ENCODE measurements at places on chromosomes 3 and 15.

DNA sequence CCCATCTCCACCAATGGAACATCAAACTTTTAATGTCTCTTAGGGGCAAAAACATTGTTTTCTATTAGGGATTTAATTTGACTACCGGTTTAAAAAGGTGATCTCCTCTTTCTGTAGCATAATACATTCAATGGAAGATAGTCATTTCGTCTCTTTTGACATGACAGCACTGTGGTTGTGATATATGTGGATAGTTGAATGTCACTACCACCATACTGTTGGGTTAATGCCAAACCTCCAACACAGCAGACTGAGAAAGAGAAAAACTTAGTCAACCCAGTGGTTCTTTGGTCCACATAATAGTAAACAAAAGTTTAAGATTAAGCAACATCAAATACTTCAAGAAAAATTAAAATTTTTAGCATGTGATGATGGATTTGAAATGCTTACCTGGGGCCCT lies 530.4 kb downstream of the AGBL1 start:
- DNase-seq: no peak

DNA sequence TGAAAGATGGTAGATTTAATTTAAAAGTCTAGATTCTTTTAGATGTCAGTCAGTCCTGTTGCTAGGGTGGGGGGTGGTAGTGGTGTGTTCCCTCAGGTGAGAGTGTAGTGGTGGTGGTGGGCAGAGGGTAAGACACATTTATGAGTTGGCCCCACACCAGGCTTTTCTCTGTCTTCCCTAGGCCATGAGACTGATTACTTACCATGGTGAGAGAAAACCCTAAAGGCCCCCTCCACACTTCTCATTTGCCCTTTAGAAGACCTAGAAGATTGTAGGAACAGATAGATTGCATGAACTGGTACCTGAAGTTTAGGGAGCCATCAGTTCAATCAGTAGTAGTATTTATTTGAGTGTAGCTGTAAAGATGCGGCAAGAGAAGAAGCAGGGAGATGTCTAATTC lies 20.9 kb downstream of the FNDC3B start:
- no peak for DNase-seq

GRCh38 chr3:186021673-186022362 lies 84.0 kb upstream of the TRA2B start:
- no peak for DNase-seq

GRCh38 chr3:14481646-14482036 lies 58.5 kb downstream of the GRIP2 start:
- no peak for DNase-seq

DNA sequence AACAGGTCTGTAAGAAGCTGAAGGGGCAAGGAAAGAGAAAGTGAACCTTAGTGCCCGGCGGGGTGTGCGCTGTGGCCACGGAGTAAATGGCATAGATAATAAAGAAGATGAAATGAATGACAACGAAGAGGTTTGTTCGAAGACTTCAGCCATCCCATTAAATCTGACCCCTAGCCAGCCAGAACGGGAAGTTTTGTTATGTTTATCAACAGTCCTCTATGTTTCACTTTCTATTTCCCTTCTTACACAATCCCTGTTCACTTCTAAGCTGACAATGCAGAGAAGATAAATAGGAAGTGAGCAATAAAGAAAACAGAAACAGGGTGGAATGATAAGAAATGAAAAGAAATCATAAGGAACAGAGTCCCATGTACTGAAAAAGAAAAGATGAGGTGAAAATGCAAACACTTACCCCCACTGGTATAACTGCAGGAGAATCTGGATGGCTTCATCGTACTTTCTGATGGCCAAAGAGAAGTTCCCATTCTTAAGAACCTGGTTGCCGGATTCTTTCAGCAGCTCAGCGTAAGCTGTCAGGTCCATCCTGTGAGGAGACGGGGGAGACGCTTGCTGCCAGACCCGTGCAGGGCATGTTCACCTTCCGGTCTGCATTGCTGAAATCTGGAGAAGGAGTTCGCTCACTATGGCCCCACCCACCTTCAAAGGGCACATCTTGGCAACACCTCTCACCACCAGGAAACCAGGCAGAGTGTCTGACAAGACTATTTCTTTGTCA lies 36.8 kb downstream of the TRANK1 start:
- peak; percentile 20 for DNase-seq

DNA sequence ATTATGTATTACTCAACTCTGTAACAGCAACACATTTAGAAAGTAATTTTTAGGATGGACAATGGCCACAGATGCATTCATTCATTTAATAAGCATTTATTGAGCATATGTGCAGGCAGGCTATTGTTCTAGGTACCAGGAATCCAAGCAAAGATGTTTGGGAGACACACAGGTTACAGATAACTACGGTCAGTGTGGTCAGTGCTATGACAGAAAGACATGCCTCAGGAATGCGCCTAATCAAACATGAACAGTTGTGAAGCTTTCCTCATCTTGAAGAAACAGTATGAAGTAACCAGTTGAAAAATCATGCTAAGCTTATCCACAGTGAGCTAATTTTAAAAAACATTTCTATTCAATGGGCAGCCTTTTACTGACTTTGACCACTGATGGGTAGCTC lies 155.4 kb upstream of the CCDC54 start:
- no peak for DNase-seq

DNA sequence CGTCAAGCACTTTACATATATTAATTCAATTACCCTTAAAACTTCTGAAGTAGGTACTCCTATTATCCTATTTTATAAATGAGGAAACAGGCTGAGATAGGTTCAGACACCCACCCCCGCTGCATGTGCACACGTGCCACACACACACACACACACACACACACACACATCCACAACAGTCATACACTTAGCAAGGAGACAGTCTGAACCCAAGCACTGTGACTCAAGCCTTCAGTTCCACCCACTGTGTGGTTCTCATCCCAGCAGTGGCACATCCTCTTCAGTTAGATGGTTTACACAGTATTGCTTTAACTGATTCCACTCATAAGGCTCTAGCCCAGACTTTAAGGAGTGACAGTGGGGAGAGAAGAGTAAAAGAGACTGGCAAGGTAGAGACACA lies 91.1 kb upstream of the FGF7 start:
- DNase-seq: no peak

GRCh38 chr15:60389261-60390077 lies 8.3 kb downstream of the ANXA2 start:
- DNase-seq: no peak

- DNase-seq: no peak
These were observed 1.6 kb downstream of the STRA6 start for GRCh38 chr15:74200871-74201419.

DNA sequence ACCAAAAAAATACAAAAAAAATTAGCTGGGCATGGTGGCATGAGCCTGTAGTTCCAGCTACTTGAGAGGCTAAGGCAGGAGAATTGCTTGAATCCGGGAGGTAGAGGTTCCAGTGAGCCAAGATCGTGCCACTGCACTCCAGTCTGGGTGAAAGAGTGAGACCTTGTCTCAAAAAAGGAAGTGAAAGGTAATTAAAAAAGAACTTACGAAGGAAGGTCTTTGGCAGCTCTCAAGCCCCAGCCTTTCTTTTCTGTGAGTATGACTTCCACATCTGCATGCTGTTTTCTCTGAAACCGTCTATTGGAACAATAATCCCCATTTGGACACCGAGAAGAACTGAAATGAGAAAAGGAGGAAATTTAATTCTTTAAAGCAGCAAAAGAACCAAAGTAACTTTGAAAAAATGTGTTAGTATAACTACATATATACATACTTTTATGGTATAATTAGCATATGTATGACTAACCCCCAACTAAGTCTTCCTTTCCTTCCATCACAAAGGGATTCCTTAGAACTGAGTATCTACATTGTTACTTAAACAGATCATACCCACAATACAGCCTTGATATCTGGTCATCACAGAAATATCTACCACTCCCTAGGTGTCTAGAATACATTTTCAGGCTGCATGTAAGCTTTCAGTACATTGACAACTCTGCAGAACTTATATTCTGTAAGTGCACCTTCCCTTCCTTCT lies 50.1 kb downstream of the SETD2 start:
- no peak for DNase-seq

DNA sequence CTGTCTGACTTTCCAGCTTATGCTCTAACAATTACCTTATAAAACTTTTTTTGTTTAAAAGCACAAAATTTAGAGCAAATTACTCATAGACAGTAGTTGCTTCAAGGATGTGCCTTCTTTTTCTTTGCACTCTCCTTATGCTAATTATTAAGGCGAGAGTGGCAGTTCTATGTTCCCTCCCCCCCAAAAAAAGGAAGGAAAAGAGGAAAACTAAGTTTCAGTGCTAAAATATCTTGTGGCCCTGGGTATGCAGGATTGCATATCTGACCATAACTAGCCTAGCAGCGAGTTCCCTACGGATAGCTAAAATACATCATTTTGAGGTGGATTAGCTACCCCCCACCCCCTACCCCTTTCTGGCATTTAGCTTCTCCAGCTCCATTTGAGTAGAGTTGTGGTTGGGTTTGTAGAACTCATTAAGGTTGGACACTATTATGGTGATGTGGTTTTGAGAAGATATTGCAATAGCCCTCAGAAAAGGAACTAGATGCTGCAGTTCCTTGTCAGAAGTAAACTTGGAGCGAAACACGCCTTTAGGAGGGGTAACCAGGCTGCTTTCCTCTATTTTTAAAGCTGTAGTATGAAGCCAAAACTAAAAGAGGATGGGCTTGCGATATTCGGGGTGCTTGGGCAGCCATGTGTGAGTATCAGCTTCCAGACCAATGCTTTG lies 174.6 kb downstream of the AKAP13 start:
- no peak for DNase-seq

- no peak for DNase-seq
These were observed 3.6 kb downstream of the VGLL4 start for GRCh38 chr3:11640009-11640673.

DNA sequence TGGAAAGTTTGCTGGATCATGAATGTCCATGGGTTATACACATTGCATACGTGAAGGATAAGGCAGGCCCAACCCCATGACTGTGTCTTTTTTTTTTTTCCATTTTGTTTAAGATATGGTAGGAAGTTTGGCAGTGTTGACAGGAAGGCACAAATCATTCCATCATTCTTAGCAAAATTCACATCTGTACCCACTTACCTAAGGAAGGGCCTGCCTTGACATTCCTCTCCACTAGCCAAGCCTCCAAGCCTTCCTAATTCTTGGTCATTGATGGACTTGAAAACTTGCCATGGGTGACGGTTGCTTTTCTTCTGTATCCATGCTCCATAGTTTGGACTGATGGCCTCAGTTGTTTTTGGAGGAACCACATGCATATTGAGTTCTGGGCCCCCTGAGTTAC lies 54.4 kb downstream of the ARNT2 start:
- no peak for DNase-seq

GRCh38 chr15:45417303-45417950 lies 39.1 kb upstream of the GATM start:
- no peak for DNase-seq

DNA sequence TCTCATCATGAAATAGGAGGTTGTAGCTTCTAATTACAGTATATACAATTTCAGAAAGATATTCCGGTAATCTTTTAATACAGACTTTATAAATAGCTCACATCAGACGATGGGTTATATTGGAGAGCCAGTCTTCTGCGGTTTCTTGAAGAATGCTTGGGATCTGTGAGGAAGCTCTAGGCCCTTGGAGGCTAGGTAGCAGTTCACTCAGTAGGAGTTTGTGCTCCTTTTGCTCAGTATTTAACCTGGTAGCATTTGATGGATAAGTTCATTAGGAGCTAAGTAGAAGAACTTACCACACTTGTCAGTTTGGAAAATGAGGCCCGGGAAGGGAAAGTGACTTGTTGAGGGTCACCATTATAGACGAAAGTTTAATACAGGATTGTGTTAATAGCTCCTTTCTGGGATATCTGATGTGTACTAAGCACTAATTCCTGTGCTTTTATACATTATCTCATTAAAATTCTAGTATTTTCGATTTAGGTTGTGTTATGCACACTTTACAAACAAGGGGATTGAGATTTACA lies 2.8 kb downstream of the FNDC3B start:
- DNase-seq: no peak

- DNase-seq: no peak
These were observed 12.7 kb downstream of the CPOX start for GRCh38 chr3:98580401-98581386.

All from stimulated activated CD4-positive, alpha-beta T cell treated with anti-CD3 and anti-CD28 coated beads, Interleukin-1b, Interleukin-23, amount 100 ng/mL, for 1 hour (primary cell).